Fibroblast of mammary gland (primary cell): ENCODE measurements at places on chromosomes 11 and 22.

DNA sequence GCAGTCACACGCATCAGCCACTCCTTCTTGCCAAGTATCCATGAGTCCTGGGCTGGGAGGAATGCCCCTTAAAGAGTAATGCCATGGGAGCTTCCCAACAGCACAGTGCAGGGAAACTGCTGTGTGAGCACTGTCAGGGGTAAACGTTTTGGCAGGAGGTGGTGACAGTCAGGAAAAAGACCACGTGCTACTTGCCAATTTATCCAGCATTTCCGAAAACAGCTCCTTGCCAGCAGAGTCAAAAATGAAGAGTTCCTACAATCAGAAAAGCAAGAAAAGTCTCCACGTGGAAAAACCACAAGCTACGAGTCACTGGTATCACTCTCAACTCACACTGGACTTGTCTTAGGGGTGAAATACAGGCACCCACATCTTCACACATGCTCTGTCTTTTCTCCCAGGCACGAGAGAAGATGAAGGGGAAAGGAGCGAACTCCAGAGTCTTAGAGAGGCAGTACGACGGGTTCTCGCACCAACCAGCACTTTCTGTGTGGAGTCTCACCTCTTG, 9.9 kb downstream of the IFT27 start:
- peak; percentile 40 for DNase-seq

DNA sequence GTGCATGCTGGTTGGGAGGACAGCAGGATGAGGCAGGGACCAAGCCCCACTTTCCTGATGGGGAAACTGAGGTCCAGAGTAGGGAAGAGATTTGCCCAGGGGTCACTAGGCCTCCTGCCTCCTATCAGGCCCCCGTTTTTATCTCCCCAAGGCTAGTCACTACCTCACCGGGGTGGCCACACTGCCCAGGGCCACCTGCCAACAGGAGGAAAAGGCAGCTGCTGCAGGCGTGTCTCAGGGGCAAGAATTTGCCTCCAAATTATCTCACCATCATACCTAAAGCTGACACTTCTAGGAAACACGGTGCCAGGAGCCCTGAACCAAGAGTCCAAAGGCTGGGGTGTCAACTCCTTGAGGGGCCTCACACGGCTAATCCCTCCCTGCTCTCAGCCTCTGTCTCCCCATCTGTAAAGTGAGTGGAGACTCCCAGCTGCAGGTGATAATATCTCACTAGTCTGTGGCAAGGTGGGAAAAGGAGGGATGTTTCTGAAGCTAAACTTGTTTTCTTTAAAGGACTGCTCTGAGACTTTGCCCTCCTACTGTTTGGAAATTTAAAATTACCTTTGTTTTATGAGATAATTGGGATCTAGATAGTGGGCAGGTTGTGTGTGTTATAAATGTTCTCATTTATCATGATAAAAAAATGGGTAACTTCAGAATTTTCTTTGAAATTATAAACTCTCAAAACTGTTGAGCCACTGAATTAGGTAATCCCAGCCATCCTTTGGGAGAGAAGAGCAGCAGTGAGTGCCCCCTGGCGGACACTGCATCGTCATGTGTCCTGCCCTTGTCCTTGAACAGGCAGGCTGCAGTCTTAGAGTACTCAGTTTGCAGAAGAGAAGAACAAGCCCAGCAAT, 60.0 kb downstream of the MYO7A start:
- DNase-seq: peak; percentile 76

DNA sequence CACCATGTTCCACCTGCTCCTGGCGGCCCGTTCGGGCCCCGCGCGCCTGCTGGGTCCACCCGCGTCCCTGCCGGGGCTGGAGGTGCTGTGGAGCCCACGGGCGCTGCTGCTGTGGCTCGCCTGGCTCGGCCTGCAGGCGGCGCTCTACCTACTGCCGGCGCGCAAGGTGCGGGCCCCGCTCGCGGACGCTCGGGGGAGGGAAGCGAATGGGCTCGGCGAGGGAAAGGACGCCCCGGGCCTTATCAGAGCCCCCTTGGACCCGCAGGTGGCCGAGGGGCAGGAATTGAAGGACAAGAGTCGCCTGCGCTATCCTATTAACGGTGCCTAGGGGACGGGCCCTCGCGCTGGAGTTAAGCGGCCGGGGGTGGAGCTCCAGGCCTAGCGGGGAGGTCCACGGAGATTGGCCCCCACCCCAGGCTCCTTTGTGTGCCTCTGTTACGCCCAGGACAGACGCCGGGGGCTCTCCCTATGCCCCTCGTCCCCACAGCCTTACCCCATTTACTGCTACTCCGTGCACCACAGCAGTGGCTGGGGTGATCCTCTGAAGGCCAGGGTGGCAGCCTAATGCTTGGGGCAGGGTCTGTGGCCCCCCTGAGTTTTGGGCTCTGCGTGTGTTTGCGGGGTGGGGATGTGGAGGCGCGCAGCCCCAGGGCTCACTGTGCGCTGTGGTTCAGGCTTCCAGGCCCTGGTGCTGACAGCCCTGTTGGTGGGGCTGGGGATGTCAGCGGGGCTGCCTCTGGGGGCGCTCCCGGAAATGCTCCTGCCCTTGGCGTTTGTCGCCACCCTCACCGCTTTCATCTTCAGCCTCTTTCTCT, 1.1 kb downstream of the TM7SF2 start:
- DNase-seq: no peak

- no peak for DNase-seq
Measured at GRCh38 chr11:134724779-134725140, 312.7 kb upstream of the B3GAT1 start.

GRCh38 chr11:85096939-85097338, 530.2 kb downstream of the DLG2 start:
- DNase-seq: no peak

DNA sequence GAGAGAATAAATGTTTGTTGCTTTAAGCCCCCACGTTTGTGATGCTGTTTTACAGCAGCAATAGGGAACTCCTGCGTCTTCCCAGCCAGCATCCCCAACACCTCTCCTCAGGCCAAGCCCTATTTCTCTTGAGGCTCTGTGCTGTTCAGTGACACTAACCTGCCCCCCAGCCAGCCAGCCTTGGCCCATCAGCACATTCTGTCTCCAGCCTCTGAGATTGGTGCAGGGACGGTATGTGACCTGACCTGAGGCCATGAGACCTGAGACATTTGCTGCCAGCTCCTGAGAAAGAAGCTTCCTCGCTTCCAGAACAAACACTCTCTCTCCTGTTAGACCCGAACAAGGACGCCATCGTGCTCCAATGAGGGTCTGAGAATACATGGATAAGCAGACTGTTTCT, 38.5 kb upstream of the SLC35C1 start:
- DNase-seq: no peak
